ENCODE measurements at places on chromosomes 13 and 19.

- DNase-seq = peak; percentile 54
Observed at GRCh38 chr19:35044317-35045117, 3.0 kb downstream of the HPN start.

DNA sequence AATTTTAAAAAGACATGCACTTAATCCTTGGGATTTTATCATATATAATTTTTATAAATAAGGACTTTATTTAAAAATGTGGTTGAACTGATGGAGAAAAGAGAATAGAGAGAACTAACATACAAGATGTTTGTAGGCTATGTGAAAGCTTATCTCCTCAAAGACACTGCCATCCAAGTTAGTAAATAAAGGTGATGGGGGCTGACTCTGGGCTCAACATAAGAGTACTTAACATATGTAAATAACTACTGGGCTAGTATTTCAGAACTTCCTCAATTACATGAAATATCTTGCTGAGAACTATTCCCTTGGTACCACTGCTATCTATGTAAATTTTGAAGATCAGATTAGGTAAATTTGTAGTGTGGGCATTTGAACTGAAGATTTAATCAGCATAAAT is 1017.3 kb upstream of the PCDH20 start:
- DNase-seq = no peak

- no peak for DNase-seq
Observed at GRCh38 chr19:18379803-18380747, 5.9 kb upstream of the GDF15 start.

DNA sequence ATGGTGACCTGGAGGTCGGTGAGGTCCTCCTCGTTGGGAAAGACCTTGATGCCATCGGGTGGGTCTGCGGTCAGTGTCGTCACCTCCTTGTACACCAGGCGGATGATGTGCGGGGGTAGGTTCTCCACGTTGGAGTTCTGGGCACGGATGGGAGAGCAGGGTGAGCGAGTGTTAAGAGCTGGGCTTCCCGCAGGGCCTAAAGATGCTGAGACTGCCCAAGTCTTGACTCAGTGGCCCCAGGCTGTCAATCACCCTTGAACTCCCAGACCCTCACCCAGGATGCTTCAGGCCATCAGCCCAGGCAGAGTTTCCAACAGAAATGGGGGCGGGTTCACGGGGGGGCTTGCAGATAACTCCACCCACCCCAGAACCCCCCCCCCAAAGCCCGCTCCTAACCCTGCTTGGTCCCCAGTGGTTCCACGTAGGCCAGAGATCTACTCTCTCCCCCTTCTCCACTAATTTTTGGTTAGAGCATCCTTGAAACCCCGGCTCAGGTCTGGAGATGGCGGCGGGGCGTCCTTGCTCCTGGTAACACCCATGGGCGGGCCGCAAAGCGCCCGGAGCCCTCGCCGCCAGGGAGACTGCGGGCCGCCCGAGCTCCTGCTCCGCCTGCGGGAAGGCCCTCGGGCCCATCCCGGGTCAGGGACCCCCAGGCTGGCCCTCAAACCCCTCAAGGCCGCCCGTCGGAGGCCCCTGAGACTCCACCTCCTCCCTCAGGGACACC is 600 bp downstream of the UBE2S start:
- peak; percentile 45 for DNase-seq

DNA sequence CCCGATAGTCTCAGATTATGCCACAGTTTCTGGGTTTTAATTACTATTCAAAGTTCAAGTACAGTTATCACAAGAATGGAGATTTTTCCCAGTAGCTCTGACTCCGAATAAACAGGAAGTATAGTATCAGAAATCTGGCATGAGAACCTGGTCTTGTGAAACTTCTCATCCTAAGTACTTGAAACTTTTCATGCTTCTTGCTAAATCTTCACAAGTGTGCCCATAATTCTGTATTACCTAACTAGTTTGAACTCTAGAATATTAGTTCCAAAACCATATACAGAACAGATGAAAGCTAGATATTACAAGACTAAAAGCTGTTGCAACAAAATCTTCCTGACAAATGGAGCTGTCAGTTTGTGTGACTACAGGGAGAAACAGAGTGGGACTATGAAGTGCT is 70.5 kb upstream of the CSNK1A1L start:
- DNase-seq = no peak

- no peak for DNase-seq
Observed at GRCh38 chr13:43134868-43135267, 111.5 kb downstream of the DNAJC15 start.

- DNase-seq = no peak
Observed at GRCh38 chr19:21434967-21435544, 38.1 kb downstream of the ZNF493 start.

DNA sequence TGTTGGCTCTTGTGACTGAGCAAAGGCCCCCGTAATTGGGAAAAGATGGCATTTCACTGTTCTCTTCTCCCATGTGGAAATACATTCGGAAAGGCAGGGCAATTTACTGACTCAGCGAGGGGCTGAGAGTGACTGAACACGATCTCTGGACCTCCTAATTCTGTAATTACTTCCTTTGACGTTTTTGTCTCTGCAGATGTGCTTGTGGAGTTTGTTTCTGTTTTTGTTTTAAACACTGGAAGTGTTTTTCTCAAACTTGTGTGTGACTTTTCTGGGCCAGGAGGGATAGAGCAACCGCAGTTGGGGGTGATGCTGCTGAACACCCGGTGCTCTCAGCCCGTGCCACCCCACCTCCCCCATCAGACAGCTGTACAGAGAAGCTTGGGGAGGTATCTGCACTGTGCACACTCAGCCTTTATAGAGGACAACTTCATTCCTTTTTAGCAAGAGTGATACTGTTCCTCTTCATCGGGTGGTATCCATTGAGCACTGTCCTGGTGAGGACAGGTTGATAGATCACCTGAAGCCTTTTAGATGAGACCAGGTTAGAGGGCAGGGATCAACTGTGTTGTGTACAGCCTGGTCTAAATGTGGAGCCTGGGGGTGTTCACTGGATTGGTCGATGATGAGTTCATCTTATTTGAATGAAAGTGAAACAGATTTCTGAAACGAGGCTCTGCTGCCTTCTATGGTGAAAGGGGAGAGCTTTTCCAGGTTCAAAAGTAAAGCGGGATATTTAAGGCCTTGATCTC is 117.4 kb downstream of the ESD start:
- no peak for DNase-seq
